T-helper 1 cell (primary cell): ENCODE measurements at places on chromosomes 12 and 14.

GRCh38 chr12:6061660-6062059 is 62.8 kb downstream of the VWF start:
- no peak for DNase-seq

DNA sequence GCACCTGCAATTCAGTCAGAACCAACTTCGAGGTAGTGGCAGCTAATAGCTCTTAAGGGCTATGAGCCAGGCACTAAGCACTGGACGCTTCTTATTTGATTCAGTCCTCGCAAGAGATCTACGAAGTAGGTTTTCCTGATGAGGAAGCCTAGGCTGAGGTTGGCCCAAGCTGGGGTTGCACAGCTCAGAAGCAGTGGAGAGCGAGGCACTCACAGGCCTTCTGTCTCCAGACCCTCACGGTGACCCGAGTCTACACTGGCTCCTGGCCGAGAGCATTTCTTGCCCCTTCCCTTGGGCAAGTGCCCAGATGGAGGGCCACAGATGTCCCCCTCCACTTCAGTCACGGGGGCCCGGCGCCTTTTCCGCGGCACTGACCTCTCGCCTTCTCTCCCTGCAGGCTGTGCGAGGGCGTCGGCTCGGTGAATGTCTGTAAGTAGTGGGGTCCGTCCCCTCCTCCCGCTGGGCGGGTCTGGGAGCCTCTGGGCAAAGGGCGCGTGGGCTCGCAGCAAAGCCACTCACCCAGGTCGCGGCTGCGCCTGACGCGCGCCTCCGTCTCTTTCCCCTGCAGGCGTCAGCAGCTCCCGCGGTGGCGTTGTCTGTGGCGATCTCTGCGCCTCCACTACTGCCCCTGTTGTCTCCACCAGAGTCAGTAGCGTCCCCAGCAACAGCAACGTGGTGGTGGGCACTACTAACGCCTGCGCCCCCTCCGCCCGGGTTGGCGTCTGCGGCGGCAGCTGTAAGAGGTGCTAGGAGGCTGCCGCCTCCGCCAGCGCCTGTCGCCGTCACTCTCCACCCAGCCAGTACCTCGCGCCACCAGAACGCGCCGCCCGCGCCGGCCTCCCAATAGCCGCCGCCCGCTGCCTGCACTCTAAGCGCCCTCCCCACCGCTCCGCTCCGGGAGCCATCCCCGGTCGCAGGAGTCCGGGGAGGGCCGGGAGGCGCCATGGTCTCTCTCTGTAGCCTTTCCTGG is 13.1 kb downstream of the KRT83 start:
- peak; percentile 26 for DNase-seq

- no peak for DNase-seq
Measured at GRCh38 chr14:24935796-24936195, 114.2 kb downstream of the STXBP6 start.

DNA sequence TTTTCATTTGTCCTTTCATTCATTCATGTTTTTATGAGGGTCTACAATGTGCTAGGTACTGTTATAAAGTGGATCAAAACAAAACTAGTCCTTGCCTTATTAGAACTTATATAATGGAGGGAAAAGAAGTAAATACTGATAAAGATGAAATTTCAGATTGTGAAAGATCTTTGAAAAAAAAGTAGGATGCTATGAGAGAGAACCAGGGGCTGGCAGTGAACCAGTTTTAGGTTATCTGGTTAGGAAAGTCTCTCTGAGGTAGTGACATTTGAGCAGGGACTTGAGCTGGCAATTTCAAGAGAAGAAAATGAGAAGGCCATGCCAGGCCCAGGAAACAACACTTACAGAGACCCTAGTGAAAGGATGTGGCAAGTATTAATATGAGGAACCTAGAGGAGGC is 57.3 kb upstream of the E2F7 start:
- no peak for DNase-seq

DNA sequence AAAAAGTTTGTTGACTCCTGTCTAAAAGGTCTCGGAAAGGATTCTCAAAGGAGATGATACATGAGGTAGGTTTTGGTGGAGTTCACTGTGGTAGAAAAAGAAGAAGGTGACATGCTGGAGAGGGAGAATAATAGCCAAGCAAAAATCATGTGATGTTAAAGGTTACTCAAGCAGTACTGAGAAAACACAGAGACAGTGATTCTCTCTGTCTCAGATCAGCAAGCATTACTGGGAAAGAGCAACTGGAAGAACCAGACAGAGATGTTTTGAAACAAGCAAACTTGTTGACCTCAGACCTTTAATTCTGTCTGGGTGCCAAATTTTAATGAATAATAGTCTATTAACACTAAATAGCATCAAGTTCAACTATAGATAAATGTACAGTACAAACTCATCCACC is 183.5 kb upstream of the PLEKHG7 start:
- DNase-seq: no peak

GRCh38 chr14:105060751-105061427 is 4.3 kb downstream of the GPR132 start:
- no peak for DNase-seq

DNA sequence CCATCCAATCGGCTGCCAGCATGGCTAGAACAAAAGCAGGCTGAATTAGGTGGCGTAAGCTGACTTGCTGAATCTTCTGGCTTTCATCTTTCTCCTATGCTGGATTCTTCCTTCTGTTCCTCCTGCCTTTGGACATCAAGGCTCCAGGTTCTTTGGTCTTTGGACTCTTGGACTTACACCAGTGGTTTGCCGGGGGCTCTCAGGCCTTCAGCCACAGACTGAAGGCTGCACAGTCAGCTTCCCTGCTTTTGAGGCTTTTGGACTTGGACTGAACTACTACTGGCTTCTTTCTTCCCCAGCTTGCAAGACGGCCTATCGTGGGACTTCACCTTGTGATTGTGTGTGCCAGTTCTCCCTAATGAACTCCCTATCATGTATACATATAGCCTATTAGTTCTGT is 42.0 kb downstream of the RPS6KA5 start:
- no peak for DNase-seq

GRCh38 chr14:70888681-70889175 is 18.5 kb upstream of the PCNX1 start:
- DNase-seq: no peak

DNA sequence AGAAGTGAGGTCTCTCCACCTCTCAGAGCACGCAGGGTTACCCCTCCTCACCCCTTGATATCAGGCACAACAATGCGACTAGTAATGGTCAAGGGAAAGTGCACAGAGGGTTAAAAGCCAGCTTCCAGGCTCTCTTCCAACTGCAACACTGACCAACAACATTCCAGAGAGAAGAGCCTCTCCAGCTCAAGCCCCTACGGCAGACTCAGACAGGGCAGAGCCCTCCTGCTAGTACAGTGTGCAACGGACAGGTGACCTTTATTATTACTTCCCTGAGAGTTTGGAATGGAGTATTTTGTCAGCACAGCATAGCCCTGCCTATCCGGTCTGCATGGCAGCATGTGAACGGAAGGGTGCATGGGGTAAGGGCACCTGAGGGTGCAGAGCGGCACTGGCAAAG is 73.0 kb downstream of the PTPN21 start:
- no peak for DNase-seq

GRCh38 chr12:113485330-113485729 is 13.7 kb upstream of the LHX5 start:
- DNase-seq: no peak

- DNase-seq: peak; percentile 4
Measured at GRCh38 chr12:26576266-26576665, 256.7 kb downstream of the ITPR2 start.

DNA sequence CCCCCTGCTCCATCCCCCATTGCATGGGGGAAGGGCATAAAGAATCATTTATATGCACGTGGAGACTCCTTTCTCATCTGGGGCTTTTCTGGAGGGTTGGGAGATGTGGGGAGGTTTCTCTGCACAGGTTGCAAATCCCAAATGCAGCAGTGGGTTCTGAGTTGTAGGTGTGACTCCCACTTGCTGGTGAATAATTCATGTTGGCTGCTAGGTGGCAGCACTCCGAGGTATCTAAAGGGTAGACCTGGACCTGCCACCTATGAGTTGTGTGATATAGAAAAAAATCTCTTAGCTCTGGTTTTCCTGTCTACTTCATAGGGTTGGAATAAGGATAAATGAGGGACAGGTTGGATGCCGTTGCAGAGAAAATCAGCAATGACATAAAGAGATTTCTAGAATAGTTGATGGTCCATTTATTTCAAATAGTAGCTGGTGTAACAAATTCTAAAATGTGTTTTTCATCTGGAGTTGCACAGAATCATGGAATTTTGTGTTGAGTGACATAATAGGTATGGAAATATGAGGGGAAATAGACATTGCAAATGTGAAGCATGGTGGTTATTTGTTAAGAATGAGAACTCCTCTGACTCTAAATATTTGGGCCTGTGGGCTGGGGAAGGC is 4.6 kb downstream of the MARCHF9 start:
- no peak for DNase-seq

DNA sequence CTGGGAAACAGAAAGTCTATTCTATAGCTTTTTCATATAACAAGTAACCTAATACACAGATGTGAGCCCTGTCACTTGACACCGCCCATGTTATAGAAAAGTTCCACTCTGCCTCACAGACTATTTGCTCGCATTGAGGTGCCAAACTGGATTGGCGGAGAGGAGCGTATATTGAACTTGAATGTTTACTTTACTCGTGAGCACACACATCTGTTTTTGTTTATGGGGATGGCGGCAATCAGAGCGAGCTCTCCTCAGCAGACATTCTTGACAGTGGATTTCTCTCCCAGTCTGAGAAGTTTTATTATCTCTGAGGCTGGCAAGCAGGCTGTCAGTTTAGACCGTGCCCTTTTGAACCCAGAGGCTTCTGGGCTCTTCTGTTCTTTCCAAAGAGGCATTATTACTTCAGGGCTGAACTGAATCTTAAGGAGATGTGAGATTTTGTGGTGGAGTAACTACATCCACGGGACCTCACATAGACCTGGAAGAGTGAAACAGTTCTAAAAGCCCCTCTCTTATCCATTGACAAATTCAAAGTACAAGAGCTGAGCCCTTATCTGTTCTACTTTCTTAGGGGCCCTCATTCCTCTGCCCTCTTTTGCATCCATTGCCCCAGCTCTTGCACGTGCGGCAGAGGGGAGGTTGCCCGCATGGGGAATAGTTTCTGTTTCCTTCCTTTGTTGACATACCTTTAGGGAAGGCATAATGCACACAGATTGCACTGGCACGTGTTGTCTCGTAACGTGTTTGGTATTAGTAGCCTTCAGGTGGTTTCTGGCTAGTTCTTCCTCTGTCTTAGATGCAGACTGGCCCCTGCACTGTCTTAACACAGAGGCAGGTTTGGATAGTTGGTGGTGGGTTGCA is 68.2 kb downstream of the DRAM1 start:
- no peak for DNase-seq

DNA sequence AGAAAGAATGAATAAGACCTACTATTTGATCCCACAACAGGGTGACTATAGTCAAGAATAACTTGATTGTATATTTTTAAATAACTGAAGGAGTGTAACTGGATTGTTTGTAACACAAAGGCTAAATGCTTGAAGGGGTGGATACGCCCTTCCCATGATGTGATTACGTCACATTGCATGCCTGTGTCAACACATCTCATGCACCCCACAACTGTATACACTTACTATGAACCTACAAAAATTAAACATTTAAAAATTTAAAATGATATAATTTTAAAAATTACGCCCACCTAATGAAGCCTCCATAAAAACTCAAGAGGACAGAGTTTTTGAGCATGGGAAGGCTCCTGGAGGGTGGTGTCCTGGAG is 94.5 kb downstream of the SCARB1 start:
- DNase-seq: no peak

- DNase-seq: no peak
Measured at GRCh38 chr14:90054803-90055202, 7.0 kb upstream of the KCNK13 start.

DNA sequence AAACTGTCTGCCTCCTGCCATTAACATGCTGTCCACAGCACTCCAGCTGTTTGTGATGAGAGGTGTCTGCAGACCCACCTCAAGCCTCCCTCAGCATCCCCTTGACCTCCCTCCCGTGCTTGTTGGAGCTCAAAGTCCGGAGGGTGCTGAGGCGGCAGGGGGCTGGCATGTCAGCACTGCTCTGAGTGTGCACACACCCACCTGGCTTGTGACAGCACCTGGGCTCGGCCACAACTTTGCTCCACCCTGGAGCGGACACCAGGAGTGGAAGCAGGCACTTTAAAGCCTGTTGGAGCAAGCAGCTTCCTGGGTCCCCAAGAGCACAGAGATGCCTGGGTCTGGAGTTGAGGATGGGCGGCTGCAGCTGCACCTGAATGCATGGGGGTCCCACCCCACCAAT is 20.9 kb downstream of the SERPINA3 start:
- DNase-seq: no peak

- no peak for DNase-seq
Measured at GRCh38 chr12:93011100-93011499, 82.0 kb upstream of the EEA1 start.

GRCh38 chr12:23659131-23659530 is 290.3 kb downstream of the SOX5 start:
- no peak for DNase-seq

GRCh38 chr12:68800294-68800693 is 7.7 kb upstream of the MDM2 start:
- DNase-seq: no peak

DNA sequence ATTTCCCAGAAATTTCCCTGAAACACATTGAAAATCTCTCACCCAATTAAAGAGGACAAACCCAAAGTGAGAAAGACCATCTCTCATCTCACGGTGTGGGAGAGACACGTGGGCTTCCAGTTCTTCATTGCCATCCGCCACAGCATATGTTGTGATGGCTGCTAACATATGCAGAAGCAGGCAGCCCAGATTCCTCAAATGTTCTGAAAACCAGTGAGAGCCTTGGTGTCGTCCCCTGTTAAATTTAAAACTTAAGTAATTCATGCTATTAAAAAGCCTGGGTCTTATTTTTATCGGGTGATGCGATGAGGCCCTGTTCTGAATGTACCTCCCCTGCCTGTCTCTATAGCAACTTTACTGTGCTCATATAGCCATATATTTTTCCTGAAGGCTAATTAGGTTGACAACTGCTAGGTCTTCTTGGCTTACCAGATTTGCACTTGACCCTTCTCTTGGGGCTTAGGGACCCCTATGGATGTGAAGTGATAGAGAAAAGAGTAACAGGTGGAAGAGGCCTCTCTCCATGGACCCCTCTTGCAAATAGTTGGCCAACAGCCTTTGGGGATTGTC is 2.8 kb upstream of the FGF6 start:
- no peak for DNase-seq

- no peak for DNase-seq
Measured at GRCh38 chr14:104546591-104547309, 32.8 kb upstream of the C14orf180 start.

DNA sequence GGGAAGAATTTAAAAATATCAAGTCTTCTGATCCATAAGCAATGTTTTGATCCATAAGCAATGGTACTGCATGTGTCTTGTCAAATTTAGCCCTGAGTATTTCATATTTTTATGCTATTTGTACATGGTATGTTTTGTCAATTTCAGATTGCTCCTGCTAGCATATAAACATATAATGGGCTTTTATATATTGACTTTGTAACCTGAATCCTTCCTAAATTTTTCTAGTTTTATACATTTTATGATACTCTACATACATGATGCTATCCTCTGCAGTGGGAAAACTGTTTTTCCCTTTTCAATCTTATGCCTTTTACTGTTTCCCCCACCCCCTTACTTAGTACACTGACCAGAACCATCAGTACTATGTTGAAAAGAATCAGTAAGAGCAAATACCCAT is 75.1 kb downstream of the R3HDM2 start:
- DNase-seq: no peak
